Glutamatergic neuron (in vitro differentiated cells): ENCODE measurements at places on chromosomes 4 and X.
A peak's percentile ranks its signal among the peaks of the same experiment; 100 is the strongest.

- DNase-seq: no peak
Observed at GRCh38 chr4:87388901-87389300, 2.1 kb downstream of the HSD17B11 start.

GRCh38 chrX:65587616-65588526, 53.3 kb upstream of the LAS1L start:
- DNase-seq: no peak

- no peak for DNase-seq
Observed at GRCh38 chr4:113073451-113074005, 24.1 kb downstream of the ANK2 start.

- DNase-seq: no peak
Observed at GRCh38 chr4:159434114-159434870, 331.4 kb downstream of the RAPGEF2 start.

DNA sequence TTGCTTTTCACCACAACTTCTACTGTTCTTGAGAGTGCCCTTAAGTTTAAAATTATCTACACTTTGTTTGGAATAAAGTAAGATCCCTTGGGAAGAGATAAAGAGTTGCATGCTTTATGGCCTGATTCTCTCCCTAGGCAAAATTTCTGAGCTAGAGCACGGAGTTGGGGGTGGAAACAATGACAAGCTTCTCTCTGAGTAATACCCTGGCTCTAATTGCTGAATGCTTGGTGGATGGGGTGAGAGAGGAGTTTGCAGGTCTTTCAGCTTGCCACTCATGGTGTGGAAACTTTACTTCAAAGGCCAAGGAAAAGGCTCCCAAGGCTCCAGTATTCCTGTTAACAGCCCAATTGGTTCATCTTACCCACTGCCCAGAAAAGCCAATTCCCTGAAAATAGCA, 26.1 kb upstream of the PRDM8 start:
- no peak for DNase-seq

DNA sequence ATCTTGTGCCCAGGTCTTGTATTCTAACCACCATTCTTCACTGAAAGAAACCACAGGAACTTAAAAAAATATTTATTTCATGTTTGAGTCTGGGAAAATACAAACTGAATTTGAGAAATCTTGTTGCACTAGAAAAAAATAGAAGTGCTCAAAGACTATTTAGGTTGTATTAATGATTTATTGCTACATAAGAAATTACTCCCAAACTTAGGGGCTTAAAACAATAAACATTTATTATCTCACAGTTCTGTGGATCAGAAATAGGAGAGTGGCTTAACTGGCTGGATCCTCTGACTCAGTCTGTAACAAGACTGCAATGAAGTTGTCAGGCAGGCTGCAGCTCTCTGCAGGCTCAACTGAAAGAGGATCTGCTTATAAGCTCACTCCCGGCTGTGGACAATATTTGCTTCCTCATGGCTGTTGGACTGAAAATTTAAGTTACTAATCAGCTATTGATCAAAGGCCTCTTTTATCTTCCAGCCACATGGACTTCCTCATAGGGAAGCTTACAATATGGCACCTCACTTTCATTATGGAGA, 295.4 kb upstream of the FAM241A start:
- DNase-seq: no peak

- no peak for DNase-seq
Observed at GRCh38 chr4:86890790-86891189, 1.4 kb downstream of the C4orf36 start.

DNA sequence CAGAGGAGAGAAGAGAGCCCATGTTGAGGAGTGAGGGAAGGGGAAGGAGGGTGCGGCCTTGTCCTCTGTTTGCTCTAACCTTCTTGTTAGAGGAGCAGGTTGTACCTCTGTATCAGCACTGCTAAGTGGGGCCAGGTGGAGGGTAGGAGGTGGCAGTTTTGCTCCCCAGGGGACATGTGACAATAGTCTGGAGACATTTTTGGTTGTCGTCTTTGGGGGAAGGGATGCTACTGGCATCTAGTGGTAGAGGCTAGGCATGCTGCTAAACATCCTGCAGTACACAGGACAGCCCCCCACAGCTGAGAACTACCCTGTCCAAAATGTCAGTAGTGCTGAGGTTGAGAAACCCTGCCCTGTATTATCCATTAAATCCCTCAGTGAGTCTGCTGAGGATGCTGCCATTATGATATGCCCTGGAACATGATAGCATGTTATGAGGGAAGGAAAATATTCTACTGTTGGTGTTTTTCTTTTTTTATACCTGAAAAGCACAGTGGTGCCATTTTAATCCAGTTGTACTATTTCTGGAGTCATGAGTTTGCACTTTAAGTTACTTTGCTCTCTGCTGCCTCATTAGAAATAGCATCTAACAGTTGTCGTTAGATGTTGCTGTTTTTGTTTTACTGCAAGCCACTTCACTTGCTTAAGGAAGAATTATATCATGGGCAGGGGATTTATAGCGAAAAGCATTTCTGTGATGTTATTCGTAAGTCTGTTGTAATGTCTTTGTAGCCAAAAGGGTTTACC, 90.6 kb downstream of the LRP2BP start:
- DNase-seq: peak; percentile 26

DNA sequence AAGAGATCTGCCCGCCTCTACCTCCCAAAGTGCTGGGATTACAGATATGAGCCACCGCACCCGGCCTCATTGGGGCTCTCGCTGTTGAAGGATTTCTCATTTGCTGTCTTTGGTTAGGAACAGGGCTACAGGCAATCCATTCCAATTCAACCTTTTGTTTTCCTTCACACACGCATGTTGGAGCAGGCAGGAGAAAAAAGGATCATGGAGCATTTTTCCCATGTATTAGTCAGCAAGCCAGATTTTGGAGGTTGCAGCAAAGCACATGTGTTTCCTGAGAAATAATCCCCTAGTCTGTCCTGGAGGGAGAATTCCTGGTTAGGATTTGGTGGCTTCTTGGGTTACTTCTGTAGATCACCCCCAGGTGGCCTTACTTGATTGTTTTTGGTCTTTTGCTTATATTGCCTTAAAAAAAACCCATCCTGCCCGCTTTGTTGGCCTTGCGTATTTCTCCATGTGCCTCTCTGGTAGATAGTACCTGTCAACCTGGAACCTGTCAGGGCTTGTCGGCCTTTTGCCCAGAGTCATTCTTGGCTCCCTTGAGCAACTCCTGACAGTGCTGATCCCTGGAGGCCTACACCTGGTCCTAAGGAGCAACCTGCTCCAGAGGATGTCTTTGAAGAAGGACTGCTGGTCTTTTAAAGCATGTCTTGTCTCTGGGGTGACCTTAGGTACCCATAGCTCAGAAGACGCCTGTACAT, 82.4 kb upstream of the CLCN4 start:
- no peak for DNase-seq

DNA sequence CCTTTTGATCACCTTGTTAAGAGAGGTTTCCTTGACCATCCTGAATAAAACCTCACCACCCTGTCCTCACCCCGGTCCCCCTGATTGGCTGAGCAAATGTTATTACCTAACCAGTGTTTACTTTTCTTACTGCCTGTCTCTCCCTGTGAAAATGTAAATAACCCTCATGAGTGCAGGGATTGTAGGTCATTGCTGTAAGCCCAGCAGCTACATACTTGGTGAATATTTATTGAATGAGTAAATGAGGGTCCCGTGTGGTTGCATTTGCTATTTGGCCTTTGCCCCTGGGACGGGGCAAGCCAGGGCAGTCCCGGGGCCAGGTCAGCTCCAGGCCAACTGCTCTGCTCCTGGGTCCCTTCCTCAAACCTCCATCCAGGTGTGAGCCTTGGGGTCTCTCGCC, 55.5 kb upstream of the CLCN4 start:
- DNase-seq: no peak

GRCh38 chr4:140757232-140757630, 1.0 kb upstream of the TBC1D9 start:
- no peak for DNase-seq

- DNase-seq: no peak
Observed at GRCh38 chr4:172495769-172496168, 672.8 kb upstream of the GALNT7 start.

- DNase-seq: peak; percentile 42
Observed at GRCh38 chrX:103356130-103356798, at the start of gene TCEAL9. Gene TCEAL9, plus strand, starts transcription at chrX:103356506. Its CDS starts 1,179 bp downstream, at chrX:103357685.
